ENCODE measurements at places on chromosomes 4 and X.

- no peak for DNase-seq
Observed at GRCh38 chr4:26751838-26752237, 108.8 kb upstream of the STIM2 start.

DNA sequence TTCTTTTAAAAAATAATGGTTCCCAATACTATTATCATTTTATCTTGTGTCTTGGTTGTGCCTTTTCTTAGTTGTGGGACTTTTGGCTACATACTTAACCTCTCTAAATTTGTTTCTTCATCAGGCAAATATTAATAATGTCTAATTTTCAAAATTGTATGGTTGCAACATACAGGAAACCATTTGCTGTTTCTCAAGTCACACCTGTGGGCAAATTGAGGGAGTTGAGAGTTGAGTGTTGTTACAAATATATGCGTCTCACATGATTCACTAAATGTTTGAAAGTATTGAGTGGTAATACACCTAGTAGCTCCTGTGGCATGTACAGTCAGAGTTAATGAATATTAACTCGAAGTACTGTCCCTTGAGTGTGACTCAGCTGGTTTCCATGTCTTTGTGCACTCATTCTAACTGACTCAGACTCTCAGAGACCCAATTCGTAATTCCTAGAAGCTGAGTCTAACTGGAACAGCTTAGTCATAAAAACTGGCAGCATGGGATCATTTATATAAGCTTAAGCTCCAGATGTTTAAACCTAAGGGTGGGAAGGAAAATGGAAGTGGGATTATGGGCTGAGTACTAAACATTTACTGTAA, 802.4 kb downstream of the TRIML1 start:
- no peak for DNase-seq

DNA sequence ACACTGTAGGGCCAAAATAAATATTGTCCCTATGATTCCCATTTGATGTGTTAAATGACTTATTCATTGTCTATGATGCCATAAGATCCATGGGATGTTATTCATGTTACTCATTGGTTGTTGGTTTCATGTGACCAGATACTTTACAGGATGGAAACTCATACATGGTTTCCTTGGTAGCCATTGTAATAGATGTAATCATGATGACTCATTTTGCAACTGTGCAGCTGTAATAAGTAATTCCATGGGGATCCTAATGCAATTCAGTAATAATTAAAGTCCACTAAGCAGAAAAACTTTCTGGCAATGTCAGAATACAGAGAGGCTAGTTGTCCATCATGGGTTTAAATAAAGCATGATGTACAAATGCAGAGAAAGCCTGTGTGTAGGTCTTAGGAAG, 389.7 kb upstream of the NR3C2 start:
- DNase-seq: no peak

DNA sequence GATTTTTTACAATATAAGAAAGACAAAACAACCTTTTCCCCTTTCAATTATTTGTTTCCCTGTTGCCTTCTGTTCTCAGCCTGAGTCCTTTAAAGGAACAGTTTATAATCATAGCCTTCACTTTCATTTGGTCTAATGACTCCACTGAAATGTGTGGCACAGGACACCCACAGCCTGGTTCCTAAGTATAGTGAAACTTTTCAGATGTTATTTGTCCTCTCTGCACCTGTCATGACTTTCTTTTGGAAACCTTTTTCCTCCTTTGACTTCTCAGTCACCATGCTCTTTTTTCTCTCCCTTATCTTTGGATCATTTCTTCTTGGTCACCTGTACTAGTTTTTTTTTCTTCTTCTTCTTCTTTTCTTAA, 237.8 kb upstream of the ANXA3 start:
- no peak for DNase-seq

- DNase-seq: no peak
Observed at GRCh38 chr4:20284990-20285389, 33.3 kb downstream of the SLIT2 start.

GRCh38 chrX:108019382-108019875, 25.4 kb upstream of the VSIG1 start:
- no peak for DNase-seq

DNA sequence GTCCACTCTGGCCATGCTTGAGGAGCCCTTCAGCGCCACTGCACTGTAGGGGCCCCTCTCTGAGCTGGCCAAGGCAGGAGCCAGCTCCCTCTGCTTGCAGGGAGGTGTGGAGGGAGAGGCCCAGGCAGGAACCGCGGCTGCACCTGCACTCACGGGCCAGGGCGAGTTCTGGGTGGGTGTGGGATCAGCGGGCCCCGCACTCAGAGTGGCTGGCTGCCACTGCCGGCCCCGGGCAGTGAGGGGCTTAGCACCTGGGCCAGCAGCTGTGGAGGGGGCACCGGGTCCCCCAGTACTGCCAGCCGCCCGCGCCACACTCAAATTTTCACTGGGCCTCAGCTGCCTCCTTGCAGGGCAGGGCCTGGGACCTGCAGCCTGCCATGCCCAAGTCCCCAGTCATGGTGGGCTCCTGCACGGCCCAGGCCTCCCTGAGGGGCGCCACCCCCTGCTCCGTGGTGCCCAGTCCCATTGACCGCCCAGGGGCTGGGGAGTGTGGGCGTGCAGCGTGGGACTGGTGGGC, 347.2 kb upstream of the SPOCK3 start:
- no peak for DNase-seq

GRCh38 chr4:5928274-5928673, 35.4 kb upstream of the CRMP1 start:
- no peak for DNase-seq

GRCh38 chr4:94791701-94792100, 33.9 kb downstream of the BMPR1B start:
- no peak for DNase-seq

DNA sequence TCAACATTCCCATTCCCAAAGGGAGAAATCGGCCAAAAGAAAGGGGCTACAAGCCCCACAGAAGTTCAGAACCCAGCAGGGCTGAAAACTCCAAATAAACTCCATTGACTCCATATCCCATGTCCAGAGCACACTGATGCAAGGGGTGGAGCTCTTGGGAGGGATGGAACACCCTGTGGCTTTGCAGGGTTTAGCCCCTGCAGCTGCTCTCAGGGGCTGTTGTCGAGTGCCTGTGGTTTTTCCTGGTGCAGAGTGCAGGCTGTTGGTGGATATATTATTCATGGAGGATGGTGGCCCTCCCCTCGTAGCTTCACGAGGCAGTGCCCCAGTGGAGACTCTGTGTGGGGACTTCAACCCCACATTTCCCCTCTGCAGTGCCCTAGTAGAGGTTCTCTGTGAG, 53.7 kb downstream of the PDGFRA start:
- no peak for DNase-seq

DNA sequence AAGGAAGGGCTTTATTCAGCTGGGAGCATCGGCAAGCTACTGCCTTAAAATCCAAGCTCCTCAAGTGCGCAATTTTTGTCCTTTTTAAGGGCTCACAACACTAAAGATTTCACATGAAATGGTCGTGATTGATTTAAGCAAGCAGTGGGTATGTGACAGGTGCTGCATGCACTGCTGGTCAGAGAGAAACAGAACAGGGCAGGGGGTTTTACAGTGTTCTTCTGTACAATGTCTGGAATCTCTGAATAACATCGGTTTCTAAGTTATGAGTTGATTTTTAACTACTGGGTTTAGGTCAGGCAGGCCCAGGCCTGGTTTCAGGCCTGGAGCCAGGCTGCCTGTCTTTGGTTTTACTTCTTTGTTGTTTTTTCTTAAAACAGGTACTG, 6.0 kb downstream of the UGT2B17 start:
- no peak for DNase-seq

- no peak for DNase-seq
Observed at GRCh38 chr4:57370691-57371090, 260.5 kb upstream of the IGFBP7 start.

- no peak for DNase-seq
Observed at GRCh38 chr4:26365537-26366150, 44.8 kb downstream of the RBPJ start.

DNA sequence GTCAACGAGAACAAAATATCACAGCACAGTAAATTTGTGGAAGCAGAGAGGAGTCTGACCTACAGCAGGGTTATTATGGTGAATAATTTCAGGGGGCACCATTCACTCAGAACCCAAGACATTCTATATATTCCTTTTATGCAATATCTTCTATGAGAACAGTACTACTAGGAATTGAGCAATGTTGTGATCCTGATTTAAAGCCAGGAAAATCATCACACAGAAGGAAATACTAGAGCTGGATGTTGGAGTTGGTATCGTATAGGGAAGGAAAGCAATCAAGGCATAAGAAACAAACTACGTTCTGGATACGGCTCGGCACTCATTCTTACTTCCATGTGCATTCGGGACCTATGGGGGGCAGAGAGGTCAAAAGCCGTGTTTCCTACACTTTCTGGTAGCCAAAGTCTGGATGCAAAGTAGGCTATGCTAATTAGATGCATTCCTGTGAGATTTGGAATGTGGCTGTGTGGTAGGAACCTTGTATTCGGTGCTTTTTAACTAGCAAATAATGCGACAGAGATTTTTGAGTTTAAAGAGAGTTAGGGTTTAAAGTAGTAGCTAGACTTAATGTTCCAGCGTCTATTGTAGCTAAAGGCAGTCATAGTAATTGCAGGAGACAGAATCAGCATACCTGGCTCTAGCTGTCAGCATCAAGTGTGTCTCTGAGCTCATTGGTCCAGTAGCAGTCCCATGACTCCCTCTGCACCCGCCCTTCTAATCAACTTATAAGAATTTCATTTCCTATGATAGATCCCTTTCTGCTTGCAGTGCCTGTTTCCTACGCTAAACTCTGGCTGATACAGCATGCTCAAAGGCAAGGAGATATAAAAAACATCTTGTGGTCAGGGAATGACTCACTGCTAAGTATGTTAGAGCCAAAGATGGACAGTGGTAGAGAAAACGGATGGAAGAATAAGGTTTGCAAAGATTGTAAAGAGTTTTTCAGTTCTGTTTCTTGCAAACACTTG, 43.3 kb upstream of the PDGFC start:
- no peak for DNase-seq

GRCh38 chr4:130703211-130703935, 1607.4 kb downstream of the C4orf33 start:
- no peak for DNase-seq

DNA sequence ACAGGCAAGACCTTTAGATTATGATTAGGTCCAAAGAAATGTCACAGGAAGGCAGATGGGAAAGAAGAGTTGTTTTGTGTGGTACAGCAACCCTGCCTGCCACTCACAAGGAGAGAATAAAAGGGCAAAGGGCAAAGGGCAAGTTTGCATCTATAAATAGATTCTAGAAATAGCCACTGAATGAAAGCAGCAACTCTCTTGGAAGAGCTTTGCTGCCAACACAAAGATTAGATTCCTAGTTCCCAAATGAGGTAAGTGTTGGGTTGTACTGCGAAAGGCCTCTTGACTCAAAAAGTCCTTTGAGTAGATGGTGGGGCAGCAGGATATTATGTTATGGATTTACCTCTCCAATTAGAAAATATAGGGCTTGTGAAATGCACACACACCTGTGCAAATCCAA, 61.2 kb downstream of the MOSPD2 start:
- DNase-seq: no peak

DNA sequence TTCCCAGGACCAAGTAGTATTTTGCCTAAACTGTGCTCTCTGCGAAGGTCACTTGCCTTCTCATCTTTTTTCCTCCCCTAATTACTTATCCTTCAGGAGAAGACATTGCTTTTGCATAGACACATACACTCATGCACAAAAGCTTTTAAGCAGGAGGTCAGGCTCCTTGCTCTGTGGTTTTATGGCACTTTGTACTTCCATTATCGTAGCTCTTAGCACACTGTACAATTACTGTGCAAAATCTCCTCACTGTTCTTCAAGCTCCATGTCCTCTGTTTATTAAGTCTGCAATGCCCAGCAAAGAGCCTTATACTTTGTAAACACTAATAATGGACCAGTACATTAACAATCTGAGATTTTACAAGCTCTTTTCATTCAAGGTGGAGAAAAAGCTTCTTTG, 188.4 kb upstream of the GNPDA2 start:
- DNase-seq: no peak

DNA sequence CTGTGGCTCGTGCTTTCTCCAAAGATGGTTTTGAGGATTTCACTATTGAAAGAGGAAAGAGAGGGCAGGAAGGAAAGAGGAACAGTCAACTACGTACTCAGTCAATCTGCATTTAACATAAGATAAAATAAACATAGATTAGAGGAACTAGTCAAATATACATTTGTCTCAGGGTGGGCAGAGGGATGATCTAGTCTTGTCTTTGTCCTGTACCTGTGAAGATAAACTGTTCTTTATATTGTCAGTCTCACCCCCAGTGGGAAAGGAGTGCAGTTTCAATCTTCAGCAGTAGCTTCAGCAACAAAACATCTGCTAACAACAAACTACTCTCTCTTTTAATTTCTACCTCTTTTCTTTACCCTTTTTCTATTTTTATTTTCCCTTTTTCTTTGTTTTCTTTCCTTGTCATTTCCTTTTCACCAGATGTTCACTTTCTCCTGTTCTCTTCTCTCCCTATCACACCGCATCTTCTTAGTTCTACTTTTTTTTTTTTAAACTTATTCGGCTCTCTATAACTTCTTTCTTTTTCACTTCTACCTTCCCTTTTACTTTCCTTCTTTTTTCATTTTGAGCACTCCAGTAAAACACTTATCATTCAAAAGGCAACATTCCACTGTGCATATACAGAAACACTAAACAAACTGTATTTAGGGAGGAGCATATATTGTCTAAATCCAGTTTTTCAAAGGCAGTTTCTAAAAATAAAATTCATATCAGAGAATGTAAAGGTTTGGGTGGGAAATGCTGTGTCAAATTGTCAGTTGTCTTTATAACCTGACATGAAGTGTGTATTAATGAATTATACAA, 51.4 kb upstream of the GUCY1A1 start:
- no peak for DNase-seq

- no peak for DNase-seq
Observed at GRCh38 chr4:4392501-4393183, 5.7 kb downstream of the NSG1 start.

DNA sequence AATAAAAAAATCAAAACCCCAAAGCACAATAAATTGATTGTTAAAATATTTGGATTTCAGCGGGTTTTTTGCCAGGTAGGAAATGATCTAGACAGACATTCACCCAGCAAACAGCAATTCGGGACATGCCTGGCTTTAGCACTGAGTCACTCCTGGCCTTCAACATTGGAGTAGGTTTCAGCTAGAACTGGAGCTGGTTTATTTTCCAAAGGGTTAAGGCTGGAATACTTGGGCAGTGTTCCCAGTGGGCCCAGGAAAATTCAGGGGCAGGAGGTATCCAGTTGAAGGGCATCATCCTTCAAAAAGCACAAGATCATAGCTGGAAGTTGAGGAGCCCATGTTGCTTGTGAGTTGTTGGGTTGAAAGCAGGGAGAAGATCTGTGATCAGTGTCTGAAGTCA, 41.0 kb downstream of the TXLNG start:
- DNase-seq: no peak

GRCh38 chr4:145195167-145195952, 15.0 kb upstream of the OTUD4 start:
- no peak for DNase-seq

Measured in kidney (tissue), 22 donors.